ENCODE measurements at places on chromosomes 3 and 15.

GRCh38 chr15:37031198-37031597 is 69.2 kb downstream of the MEIS2 start:
- no peak for DNase-seq

GRCh38 chr15:91420689-91421088 is 320.6 kb downstream of the SV2B start:
- DNase-seq, result no peak

DNA sequence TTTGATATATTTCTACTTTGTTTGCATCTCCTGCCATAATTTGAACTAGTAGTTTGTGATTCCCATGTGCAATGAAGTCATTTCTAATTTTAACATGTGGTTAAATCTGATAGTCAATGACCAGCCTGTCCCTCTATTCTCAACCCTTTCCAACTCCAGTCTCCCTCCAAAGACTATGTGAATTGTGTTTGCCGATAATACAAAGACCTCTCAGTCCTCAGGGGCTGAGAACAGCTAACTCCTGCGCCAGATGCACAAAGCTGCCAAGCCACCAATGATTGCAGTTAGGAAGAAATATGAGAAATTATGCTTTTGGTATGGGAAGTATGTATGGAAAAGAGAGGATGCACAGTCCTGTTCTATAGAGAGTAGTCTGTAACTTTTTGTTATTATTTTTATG is 54.0 kb downstream of the KCNH8 start:
- no peak for DNase-seq

GRCh38 chr3:23356169-23356568 is 153.0 kb downstream of the UBE2E2 start:
- no peak for DNase-seq

GRCh38 chr3:48521635-48522034 is 17.7 kb upstream of the SHISA5 start:
- DNase-seq, result no peak

DNA sequence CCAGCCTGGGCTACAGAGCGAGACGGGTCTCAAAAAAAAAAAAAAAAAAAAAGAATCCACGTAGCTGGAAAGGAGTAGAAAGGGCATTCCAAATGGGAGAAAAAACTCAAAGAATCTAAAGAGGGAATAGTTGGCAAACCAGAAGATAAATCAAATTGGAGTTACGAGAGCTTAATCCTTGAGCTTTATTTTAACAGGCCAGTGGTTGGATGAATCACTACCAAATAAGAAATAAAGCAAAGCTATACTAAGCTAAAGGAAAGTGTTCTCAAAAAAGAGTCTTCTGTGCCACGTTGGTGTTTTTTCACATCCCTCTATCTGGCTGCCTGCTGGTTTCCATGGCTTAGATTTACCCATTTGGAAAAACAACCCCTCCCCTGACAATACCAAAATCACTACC is 14.0 kb downstream of the VGLL4 start:
- DNase-seq, result no peak

- DNase-seq, result no peak
These were observed 10.2 kb upstream of the HERC1 start for GRCh38 chr15:63843901-63844317.

DNA sequence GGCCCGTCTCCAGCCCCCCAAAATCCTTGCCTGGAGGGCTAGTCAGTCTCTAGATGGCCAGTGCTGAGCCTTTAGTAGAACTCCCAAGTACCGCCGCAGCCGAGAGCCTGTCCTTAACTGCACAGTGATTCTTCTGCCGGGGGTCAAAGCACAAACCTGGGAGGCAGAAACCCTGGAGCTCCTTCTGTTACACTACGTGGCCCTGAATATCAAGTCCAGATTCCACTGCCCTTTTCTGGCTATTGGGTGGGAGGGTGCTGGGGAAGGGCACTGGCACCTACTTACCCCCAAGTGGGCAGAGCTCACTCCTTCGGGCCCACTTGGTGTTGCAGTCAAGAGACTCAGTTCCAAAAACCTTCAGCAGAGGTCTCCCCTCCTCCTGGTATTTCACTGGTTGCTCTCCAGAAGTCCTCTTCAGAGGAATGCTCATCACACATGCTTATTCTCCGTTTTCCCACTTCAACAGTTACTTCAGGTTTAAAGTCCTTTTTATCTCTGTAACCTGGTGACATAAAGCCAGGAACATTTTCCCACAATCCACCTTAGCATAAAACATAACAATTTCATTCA is 10.8 kb downstream of the PDHB start:
- no peak for DNase-seq

GRCh38 chr3:24433838-24434591 is 60.6 kb downstream of the THRB start:
- no peak for DNase-seq

DNA sequence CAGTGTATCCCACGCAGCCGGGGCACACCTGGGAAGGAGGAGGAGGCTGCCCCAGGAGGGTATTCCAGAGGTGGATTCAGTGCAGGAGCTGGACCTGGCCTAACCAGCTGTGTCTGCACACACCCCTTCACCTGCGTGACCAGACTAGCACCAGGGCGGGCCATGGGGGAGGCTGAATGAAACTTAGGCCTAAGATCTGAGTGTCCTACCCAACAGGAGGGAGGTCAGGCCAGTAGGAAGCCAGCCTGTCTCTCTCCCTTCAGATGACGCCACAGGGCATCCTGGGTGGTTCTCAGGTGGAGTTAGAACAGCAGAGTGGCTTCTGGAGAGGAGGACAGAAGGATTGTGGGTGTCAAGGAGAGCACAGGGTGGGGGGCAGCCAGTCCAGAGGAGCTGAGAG is 3.4 kb upstream of the SEMA3F start:
- DNase-seq, result no peak

DNA sequence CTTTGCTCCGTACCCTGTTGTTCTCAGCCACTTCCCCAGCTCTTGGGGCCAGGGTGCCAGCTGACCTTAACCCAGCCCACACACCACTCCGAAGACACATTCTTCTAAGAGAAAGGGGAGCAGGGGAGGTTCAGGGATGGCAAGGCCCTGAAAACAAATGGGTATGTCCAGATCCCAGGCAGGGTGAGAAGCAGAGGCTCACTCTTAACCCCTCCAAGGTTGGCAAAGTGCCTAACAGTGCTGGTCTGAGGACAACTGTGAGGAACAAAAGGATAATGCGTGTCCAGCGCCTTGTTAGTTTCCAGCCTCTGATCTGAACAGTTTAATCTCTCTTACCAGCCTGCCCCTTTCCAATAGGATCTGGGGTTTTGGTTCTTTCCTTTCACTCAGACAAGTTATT is 1.5 kb downstream of the TMEM44 start:
- DNase-seq, result no peak
